ENCODE measurements at places on chromosomes 11 and 22.

DNA sequence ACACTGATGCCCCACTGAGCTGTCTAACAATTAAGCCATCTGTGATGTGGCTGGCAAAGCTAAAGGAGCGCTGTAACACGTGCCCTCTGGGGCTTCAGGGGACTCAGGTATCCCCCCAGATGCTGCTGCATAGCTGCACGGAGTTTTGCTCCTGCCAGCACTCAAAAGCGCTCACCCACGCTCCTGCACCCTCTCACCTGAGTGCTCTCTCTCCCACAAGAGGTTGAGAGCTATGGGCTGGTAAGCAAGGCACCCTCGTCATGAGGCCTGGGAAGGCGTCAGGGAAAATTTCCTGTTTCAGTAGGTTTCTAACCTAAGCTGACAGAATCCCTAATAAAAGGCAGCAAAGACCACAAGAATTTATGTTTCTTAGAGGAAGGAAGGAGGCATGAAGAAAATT is 850.3 kb downstream of the OPCML start:
- DNase-seq, result no peak

- no peak for DNase-seq
These were observed 35.1 kb upstream of the MUC5AC start for GRCh38 chr11:1122664-1123002.

GRCh38 chr11:119347940-119348605 is 1.6 kb upstream of the MFRP start:
- no peak for DNase-seq

- no peak for DNase-seq
These were observed 106.8 kb upstream of the NECTIN1 start for GRCh38 chr11:119835753-119836152.

DNA sequence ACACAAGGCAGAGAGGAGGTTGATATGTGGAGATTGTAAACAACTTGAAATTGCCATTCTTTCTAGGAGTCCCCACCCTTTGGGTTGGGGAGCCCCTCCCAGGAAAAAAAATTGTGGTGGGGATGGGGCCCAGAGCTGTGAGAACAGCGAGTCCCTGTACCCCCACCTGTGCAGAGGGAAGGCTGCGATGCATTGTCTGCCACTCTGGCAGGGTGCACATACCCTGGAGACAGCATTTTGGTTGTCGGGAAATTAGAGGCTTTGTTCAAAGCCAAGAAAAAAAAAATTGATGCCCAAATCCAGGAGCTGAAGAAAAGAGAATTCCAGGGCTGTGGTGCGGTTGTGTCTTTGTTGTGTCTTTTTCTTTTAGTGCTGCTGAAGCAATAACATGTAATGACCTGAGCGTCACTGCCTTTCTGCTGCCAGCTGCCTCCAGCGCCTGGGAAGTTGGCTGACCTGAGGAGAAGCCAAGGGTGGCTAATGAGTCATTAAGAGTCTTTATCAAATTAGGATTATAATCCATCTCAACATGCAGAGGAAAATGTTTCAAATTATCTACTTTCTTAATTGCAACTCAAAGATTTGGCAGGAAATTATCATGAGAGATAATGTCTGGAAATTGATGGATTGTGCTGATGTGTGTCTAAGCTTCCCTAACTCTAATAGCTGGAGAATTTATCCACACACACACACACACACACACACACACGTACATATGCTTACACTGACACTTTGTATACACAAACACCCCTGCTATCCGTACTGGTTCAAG is 8.0 kb upstream of the PKNOX2 start:
- DNase-seq, result no peak

DNA sequence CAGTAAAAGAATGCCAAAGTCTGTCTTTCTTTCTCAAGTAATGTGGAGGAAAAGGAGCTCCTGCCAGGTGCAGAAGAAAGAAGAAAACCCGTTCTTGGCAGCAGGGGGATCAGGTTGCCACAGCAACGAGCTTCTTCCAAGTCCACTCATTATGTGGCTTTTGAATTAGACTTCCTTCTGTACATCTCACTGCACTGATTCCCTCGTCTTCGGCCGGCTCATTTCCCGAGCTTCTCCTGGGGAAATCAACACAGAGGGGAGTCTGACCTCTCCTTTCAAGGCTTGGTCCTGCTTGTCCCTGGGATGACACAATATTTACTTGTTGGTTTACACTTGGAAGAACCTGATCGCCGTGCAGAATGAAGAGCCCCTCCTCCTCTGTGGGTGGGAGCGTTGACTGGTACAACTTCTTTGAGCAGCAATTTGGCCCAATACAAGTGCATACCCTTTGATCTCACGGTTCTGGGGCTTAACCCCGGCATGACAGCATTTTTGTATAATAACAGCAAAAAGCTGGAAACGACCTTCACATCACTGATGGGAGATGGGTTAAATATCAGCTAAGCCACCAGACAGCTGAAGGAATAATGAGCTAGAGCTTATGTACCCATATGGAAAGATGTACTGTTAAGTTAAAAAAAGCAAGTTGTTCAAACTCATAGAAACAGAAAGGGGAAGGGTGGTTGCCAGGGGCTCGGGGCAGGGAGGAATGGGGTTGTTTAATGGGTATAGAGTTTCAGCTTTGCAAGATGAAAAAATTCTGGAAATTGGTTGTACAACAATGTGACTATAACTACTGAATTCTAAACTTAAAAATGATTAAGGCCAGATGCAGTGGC is 35.4 kb downstream of the MCHR1 start:
- DNase-seq, result no peak

All from stimulated activated CD8-positive, alpha-beta memory T cell treated with anti-CD3 and anti-CD28 coated beads, Interleukin-4, amount 100 ng/mL, for 4 hours (primary cell).